ENCODE measurements at places on chromosomes 2 and 18.

DNA sequence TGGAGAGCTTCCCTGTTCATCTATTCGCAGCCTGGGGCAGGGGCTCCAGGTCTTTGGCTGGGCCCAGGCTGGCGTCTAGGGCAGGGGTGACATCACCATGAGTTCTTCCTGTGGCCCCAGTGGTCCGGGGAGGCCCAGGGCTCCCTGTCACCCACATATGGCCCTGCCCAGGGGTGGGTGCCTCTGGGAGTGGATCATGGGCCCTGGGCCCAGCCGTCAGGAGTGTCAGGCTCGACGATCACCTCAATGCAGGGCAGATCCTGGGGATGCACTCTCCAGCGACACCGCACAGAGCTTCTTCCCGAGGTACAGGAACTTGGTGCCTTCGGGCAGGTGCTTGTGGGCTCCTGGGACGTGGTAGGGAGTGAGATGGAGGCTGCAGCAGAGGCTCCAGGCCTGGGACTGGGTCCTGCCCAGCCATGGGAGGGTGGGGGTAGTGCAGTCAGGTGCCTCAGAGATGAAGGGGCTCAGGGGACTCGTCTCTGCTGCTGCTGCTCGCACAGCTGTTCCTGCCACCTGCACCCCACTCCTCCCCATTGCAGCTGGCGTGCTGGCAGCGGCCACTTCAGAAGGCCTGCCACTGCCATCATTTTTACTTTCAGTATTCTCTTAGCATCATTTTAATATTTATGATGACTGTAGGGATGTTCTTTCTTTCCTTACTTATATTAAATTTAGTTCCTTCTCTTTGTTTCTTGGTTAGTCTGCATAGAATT is 196.0 kb upstream of the VRK2 start:
- no peak for DNase-seq

- DNase-seq: no peak
These were observed 210.0 kb upstream of the RASGRP3 start for GRCh38 chr2:33266467-33266866.

DNA sequence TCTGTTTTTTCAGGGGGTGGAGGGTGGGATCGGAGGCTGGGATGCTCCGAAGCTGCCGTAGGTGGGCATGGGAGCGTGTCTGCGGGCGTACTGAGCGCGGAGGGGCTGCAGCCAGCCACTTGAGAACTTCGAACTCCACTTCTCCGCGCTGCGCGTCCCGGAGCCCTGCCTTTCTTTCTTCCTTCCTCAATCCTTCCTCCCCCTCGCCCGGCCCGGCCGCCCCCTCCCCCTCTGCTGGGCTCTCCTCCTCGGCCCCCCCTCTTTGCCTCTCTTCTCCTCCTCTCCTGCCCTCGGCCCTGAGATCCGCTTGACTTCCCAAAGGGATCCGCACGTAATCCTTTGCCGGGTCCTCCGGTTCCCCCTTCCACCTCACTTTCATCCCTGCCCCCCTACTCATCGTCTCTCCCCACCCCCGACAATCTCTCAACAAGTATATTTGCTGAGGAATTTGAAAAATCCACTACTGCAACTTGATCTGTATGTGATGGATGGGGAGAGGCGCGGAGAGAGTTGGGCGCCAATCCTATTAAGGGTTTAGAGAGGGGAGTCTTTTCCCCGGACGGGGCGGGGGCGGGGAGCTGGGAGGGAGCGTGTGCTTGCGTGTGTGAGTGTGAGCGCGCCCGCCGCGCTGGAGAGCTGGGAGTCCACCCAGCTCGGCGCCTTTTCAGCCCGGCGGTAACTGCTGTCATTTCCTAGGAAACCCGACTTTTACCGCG is 1.1 kb downstream of the GLI2 start:
- peak; percentile 85 for DNase-seq

DNA sequence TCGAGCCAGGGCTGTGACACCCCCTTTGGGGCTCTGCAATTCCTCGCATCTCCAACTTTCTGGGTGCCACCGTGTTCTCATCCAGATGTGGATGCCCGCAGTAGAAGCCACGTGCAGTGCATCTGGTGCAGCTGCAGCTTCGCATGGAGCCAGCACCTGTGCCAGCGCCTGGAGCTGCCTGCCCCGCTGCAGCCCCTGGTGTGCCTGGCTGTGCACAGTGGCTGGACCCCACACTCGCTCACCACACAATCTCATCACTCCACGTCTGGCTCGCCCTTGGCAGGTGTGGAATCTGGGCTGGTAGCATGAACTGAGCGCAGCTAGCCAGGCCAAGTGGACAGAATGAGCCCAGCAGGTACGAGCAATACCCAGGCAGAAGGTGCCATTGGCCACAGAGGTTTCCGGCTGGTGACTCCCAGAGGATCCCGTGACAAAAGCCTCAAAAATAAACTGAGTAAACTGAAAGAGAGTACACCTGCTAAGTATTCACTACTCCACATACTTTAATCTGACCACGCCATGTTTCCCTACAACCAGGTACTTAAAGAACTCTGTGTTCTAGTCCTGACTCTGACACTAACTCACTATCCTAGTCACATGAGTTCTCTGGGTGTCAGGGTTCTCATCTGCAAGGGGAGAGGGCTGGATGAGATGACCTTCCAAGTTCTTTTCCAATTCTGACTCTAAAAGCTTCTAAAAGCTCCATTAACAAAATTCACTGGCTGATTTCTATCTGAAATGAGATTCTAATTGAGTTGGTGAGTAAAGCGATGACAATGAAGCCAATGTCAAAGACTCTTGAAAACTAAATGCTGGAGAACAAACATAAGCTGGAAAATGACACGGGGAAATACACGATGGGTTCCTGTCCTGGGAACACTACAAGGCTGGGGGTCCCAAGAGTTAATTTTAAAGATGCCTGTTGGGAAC is 37.1 kb downstream of the RNF152 start:
- DNase-seq: no peak

DNA sequence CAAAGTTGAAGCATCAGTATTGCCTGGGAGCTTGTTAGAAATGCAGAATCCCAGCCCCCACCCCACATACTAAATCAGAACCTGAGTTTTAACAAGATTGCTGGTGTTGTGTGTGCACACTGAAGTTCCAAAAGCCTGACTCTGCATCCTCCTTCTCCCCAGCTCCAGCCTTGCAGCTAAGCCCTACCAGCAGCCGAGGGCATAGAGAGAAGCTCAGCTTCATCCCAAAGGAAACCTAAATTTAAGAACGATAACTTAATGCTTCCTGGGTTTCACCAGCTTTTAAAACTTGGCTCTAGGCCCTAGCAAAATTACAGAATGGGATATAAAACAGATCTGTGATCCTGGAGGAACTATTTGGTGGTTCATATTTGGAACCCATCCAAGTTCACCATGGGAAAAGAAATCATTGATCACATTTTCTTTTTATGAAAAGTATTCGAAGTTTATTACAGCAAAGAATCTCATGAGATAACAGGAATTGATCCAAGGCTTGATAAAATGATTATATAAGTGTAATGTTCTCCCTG is 11.1 kb downstream of the SMYD1 start:
- no peak for DNase-seq

GRCh38 chr2:190139371-190139770 is 76.8 kb upstream of the MSTN start:
- no peak for DNase-seq

DNA sequence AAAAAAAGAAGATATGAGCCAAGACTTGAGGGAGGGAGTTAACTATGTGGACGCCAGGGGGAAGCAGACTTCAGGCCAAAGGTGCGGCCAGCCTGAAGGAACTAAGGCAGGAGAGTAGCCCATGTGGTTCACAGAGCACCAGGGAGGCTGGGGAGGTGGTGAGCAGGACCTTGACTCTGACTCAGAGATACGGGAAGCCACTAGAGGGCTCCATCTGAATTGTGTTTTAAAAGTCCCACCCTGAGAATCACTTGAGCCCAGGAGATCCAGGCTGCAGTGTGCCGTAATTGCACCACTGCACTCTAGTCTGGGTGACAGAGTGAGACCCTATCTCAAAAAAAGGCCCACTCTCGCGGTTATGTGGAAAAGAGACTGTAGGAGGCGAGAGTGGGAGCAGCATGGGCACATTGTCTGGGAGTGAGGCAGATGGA is 12.3 kb downstream of the CEP192 start:
- DNase-seq: no peak

DNA sequence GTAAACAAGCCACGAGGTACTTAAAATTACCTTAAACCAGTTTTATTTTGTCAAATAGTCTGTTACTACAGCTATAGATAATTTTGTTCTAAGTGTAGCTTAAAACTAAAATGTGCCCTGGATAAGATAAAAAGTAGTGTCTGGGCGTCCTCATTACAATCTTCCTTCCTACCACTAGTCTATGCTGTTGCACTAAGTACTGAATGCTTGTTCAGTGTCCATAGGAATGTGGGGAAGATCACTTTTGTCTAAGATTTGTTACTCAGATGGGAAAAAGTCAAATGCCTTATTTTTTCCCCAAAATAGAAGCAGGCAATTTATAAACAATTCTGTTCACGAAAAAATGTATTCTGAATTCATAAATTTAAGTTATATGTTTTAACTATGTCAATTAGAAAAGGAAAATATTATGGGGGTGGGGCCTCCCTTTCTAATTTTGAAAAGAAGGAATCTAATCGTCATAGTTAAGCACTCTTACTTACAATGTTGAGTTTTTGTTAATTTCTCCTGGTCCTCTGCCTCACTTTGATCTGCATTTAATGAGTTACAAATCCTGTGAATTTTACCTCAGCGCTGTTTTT is 140.4 kb upstream of the VRK2 start:
- DNase-seq: no peak

DNA sequence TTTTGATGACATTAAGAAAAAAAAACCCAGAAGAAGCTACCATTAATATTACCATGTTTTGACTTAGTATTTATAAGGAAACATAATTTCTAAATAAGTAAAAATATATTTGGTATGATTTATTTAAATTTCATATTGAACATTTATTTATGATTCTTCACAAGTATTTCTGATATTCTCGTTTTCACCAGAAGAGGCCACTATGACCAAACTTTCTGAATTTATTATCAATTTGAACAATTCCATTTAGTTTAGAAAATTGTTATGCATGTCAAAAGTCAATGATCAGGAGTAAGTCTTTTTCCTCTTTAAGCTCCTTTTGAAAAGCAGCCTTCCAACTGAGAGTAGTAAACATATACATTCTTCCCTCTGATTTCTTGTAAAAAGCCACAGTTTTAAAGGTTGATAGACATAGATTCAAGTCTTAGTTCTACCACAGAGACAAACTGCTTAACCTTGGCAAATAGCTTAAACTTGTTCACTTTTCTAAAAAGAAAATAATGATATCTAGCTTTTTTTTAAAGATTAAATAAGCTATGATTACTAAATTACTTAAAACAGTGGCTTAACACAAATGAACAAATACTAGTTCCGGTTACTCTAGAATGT is 329.9 kb downstream of the TRIB2 start:
- no peak for DNase-seq

DNA sequence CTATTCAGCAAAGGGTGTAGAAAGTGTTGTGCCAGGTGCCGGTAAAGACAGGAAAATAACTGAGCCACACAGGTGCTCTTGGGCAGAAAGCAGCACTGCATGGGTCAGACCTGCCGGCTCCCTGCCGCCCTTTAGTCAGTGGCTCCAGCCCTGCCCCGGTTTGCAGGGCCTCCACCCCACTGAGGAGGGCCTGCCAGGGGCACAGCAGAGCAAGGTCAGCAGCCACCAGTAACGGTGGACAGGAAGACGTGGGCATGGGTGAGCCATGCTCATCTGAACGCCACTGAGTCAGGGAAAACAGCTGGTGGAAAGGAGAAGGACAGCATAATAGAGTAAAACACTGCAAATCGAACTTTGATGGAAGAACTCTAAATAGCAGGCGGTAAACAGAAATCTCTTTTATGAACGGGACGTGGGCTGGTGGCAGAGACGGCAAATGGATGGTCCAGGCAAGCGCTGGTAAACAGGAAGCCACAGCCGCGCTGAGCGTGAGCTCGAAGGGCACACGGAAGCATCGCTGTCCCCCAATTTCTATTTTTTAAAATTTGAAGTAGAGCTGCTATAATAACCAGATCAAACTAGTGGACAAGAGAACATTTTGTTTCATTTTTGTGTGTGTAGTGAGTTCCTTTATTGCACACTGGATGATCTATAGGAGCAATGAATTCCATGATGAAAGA is 141.8 kb upstream of the ALKAL2 start:
- DNase-seq: no peak

GRCh38 chr2:194491409-194492115 is 1165.5 kb upstream of the SLC39A10 start:
- no peak for DNase-seq

DNA sequence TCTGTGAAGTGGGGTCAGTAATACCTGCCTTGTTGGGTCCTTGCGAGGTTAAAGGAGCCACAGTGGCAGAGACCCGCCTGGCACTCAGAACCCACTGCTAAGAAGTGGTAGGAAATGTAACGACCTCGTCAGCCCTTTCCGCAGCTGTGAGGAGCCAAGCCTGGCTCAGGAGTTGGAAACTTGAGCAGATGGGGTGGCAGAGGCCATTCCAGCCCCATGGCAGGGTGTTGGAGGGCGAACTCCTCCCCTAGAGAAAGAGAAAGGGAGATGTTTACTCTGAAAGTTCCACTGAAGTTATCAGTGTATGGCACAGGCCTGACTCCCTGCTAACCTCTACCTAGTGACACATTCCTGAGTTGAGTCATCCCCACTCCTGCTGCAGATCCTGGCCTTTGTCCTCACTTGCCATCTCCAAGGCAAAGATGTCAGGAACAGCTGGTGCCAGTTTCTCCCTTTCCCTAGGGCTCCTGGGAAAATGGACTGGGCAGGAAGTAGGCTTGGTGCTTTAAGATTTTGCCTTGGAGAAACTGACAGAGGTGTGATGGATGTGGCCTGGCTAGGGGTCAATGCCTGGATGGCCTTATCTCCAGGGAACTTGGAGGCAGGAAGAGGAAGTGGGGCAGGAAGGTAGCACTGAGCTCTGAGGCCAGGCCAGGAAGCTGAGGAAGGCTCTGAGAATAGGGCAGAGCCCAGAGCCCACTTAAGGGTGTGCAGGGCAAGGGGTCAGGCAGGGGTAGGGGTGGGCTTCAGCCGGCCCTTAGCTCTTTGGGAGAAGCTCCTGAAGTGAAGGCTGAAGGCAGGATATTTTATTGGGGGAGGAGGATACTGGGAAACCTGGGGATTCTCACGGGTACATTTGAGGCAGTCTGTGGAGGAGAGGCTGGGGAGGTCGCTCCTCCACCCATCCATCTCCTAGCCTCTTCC is 888 bp downstream of the VAMP5 start:
- DNase-seq: no peak

Data from ovary (tissue), 10 donors.